GM23248 (cell line): ENCODE measurements at places on chromosomes 1 and 21. TPM values are rescaled to one million over a fixed set of nuclear protein-coding genes. Genes with fewer than 3 reads are reported as not detected.

DNA sequence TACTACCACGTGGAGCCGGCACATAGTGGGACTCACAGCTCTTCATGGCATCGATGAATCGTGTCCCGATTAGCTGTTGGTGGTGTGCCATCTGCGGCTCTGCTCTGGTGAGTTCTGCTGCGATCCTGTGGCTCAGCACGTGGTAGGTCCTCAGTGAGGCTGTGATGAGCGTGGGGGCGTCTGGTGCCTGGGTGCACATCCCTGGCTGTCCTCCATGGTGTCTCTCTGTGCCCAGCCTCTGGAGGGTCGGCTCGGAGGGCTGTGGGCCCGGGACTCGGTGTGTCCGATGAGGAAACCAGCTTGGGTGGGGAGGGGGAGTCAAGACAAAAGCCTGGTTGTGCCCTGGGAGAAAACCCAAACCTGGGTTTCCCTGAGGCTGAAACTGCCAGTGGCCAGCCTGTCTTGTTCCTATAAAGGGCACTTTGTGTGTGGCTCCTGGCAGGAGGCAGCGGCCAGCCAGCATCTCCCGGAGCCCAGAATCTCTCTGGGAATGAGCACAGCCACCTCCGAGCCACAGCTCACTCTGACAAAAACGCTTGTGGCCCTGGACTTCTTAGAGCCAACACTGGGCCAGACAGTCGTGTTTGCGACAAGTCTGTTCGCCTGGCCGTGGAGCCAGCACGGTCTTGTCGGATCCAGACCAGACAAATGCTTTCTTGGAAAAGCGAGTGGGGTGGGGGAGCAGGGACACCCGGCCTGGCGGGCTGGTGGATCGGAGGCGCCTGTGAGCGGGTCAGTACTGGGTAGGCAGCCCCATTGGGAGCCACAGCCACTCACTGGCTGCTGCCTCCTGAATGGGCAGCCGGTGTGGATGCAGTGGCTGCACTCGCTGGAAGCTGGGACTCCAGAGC, 31.8 kb downstream of the SPSB1 start:
- peaks cover 31% of the 10 kb centered on the region for H3K4me1 ChIP-seq
- no peak for DNase-seq
- no peak overlapping the region for H3K4me3 ChIP-seq
- no peaks in the 10 kb centered on the region for H3K36me3 ChIP-seq
- H3K27ac ChIP-seq, result no peak overlapping the region

The ANKRD35 gene
- total RNA-seq, result 0.38 and 0.65 TPM in 2 replicates

The EFHD2 gene
- 49.9 and 56.3 TPM in 2 replicates for total RNA-seq

GRCh38 chr1:29305943-29306342, 69.6 kb downstream of the PTPRU start:
- no peaks in the 10 kb centered on the region for H3K27me3 ChIP-seq
- H3K27ac ChIP-seq, result no peak overlapping the region
- H3K4me1 ChIP-seq, result no peaks in the 10 kb centered on the region
- H3K36me3 ChIP-seq, result no peaks in the 10 kb centered on the region
- no peak overlapping the region for H3K4me3 ChIP-seq

DNA sequence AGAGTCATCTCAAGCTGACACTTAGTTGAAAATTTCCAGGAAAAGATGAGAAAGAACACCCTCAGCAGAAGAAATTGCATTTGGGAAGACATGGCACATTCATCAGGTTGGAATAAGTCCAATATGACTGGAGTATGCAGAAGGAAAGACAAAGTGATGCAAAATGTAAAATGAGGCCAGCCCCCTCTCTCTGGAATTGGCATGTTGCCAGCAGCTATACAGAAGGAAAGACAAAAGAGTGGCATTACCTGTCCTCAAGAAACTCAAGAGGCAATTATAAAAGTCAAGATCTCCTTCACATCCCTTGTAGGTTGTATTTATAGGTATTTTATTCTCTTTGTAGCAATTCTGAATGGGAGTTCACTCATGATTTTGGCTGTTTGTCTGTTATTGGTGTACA, 426.3 kb downstream of the AGBL4 start:
- no peaks in the 10 kb centered on the region for H3K27me3 ChIP-seq
- H3K36me3 ChIP-seq, result no peaks in the 10 kb centered on the region
- no peak overlapping the region for H3K4me3 ChIP-seq
- no peak for DNase-seq

DNA sequence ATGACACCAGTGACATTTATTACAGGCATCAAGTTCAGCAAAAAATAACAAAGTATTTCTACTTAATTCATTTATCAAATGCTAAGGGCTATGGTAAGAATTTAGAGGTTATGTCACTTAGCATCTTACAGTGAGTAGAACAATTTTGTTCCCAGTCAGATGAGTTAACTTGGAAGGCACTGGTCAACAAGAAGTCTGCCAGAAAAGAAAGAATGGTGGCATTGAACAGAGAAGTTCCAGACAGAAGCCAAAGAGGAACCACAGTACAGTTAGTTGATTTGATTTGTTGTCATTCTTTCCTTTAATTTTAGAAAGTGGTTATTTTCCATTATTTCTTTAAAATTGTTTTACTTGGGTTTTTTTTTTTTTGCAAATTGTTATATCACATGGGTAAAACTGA, 232.2 kb upstream of the PKN2 start:
- H3K4me1 ChIP-seq, result no peaks in the 10 kb centered on the region
- DNase-seq, result no peak
- H3K27me3 ChIP-seq, result no peaks in the 10 kb centered on the region
- no peak overlapping the region for H3K27ac ChIP-seq
- no peaks in the 10 kb centered on the region for H3K36me3 ChIP-seq

- no peaks in the 10 kb centered on the region for H3K27me3 ChIP-seq
- no peaks in the 10 kb centered on the region; the same call in 1 of the 2 replicates for H3K36me3 ChIP-seq
- no peaks in the 10 kb centered on the region for H3K4me1 ChIP-seq
- no peak overlapping the region for H3K4me3 ChIP-seq
Observed at GRCh38 chr1:225866061-225866837, 15.9 kb downstream of the TMEM63A start.

The RHOU gene
- 1.8 TPM in 2 replicates for total RNA-seq

The CFHR3 gene
- total RNA-seq, result not detected in 2 replicates

DNA sequence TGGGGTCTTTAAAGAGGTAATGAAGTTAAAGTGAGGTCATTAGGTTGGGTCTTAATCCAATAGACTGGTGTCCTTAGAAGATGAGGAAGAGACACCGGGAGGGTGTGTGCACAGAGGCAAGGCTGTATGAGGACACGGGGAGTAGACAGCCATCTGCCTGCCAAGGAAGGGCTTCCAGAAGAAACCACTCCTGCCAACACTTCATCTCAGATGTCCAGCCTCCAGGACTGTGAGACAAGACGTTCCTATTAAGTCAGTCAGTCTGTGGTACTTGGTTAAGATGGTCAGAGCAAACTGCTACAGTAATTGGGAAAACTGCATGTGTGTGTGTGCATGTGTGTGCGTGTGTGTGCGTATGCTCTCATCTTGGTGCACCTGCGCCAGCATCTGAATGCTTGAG, 77.1 kb downstream of the RYR2 start:
- no peaks in the 10 kb centered on the region for H3K27me3 ChIP-seq
- H3K36me3 ChIP-seq, result no peaks in the 10 kb centered on the region
- no peak overlapping the region for H3K4me3 ChIP-seq
- no peak for DNase-seq

The MASP2 gene
- total RNA-seq, result not detected in 2 replicates
